ENCODE measurements at places on chromosomes 2 and 18.

DNA sequence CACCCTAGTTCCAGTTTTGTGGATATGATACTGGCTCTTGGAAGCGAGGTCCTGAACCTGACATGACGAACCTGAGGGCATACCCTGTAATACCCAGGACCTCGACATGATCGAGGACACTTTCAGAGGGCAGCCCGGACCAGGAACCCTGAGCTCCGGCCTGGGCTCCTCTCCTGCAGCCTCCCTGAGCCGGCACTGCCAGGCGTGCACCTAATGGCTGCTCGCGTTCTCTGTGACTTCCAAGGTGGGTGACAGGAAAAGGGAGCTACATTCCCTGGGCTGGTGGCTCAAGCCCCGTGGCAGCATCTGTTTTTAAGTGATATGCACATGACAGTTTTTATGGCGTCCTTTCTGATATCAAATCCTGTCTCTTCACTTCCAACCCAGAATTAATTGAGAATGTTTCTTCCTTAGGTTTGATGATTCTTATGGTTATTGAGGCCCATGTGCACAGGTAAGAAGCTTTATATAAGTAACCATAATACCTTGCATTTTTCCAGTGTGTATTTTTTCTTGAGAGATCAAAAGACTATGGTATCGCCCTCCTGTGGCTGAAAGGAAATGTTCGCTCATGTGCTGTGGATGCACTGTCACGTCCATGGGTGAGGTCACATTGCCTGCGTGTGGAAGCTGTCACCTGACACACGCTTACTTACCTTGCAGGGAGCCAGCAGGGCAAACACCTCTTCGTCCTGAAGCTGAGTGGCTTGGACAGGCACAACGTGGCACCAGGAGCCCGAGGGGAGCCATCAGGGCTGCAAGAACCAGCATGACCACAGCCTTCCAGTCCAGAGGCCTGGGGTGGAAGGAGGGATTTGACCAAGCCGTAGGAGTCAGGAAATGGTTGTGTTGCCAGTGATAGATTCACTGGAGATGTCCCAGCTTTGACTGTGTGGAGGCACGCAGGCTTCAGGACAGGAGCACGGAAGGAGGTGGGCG lies 367.4 kb upstream of the MYT1L start:
- DNase-seq = peak; percentile 22

DNA sequence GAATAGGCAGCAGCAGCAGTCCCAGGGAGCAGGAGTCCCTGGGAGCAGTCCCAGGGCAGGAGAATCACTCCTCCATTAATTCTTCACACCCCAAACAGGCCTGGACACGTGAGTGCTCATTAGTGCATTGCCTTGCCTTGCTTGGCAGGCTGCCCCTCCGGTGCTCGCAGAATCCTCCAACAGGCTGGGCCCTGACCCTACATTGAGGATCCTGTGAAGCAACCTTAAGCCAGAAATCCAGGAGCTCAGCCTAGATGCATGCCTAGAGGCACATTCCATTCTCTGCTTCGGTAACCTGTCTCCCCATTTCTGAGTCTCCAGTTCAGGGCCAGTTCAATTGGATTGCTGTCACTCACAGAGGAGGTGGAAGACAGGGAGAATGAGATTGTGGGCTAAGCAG lies 97.4 kb upstream of the LRATD1 start:
- no peak for DNase-seq

GRCh38 chr2:67642046-67642382 lies 244.9 kb downstream of the ETAA1 start:
- no peak for DNase-seq

- no peak for DNase-seq
Measured at GRCh38 chr2:71557321-71557720, 104.0 kb downstream of the DYSF start.

- DNase-seq = peak; percentile 25
Measured at GRCh38 chr18:28078849-28079248, 98.1 kb downstream of the CDH2 start.

DNA sequence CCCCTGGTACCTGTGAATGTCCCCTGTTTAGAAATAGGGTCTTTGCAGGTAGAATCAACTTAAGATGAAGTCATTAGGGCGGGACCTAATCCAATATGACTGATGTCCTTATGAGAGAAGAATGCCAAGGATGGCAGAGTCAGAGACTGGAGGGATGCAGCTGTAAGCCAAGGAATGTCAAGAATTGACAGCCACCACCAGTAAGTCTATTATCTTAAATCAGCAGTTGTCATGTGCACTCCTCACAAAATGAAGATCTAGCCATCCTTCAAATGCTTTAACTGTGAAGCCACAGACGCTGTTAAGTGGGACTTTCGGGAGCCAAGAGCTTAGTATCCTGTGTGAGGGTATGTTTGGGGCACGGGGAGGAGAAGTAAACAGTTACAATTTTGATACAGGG lies 83.2 kb downstream of the ITGA4 start:
- no peak for DNase-seq

DNA sequence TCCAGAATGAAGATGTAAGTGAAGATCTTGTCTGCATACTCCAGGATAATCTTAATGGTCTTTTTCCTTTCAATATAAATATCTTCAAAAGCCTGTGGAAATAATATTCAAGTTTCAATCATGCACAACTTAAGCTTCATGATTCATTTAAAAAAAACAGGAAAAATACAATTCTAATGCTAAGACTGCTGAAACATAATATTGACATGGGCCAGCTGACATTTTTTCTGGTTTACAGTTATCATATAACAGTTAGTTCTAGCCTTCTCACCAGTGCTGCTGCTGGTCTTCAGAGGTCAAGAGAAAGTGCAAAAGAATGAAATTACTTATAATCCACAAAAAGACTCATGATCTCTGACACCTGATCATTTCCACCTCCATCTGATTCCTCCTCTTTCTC lies 110.4 kb upstream of the SCN1A start:
- no peak for DNase-seq

GRCh38 chr2:73907840-73908452 lies 15.1 kb downstream of the ACTG2 start:
- DNase-seq = no peak

- no peak for DNase-seq
Measured at GRCh38 chr2:86073225-86073624, 32.5 kb downstream of the POLR1A start.

DNA sequence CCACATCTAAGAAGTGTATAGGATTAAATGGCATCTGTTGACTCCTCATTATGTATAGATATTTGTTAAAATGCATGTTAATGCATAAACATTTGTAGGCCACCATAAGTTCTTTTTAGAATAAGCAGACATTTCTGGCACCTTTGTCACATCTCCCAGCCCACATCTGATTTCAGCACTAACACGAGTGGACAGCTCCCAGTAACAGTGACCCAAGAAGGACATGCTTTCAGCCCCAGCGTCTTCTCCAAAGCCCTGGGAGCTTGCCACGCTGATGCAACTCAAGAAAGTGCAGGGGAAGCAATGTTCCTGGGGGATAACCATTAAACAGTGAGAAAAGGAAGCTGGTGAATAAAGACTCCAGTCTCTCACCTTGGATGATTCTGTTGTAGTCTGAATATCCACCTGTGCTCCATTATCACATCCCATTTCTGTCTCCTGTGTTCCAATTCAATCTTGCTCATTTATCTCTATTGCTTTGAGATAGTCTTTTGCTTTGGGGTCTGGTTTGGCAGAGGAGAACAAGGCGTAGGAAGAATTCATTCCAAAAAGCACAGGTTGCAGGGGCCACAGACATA lies 182.6 kb upstream of the THSD7B start:
- peak; percentile 14 for DNase-seq

DNA sequence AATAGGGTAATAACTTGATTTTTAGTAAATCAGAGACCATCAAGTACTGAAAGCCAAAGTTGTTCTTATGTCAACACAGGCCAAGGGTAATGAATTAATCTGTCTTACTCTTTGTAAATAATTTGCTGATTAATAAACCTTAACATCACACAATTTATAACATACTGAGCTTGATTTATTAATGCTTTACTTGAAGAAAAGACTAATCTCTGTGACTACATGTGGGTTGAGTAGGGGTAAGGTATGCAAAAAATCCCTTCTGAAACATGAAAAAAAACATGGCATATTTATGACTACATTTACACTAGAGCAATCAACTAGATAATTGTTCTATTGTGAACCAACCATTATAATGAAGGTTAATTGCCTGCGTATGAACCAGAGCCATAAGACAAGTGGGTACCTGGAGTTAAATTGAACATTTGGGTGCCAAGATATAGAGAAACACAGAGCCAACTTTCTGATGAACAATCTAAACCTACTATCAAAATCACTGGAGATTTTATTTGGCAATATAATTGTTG lies 67.7 kb upstream of the GRB14 start:
- DNase-seq = peak; percentile 22

DNA sequence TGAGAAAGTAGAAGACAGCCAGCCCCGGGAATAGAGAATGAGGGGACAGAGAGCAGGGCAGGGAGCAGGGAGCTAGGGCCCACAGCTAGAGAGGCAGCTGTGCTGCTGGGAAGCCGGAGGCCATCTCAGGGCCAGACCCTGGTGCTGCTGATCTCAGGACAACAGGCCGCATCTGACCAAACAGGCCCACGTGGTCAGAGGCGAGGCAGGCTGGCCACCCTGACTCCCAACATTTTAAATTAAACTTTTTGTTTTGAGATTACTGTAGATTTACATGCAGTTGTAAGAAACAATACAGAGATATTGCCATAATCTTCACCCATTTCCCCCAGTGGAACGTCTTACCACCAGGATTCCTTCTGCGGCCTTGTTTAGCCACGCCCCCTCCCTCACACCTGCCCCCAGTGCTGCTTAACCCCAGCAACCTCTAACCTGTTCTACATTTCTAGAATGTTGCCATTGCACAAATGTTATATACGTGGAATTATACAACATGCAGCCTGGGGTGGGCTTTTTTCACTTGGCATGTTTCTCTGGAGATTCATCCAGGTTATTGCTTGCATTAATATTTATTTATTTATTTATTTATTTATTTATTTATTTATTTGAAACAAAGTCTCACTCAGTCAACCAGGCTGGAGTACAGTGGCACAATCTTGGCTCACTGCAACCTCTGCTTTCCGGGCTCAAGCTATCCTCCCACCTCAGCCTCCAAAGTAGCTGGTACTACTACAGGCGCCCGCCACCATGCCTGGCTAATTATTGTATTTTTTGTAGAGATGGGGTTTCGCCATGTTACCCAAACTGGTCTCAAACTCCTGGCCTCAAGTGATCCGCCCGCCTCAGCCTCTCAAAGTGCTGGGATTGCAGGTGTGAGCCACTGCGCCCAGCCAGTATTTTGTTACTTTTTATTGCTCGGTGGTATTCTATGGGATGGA lies 48.6 kb upstream of the GPR17 start:
- DNase-seq = no peak

DNA sequence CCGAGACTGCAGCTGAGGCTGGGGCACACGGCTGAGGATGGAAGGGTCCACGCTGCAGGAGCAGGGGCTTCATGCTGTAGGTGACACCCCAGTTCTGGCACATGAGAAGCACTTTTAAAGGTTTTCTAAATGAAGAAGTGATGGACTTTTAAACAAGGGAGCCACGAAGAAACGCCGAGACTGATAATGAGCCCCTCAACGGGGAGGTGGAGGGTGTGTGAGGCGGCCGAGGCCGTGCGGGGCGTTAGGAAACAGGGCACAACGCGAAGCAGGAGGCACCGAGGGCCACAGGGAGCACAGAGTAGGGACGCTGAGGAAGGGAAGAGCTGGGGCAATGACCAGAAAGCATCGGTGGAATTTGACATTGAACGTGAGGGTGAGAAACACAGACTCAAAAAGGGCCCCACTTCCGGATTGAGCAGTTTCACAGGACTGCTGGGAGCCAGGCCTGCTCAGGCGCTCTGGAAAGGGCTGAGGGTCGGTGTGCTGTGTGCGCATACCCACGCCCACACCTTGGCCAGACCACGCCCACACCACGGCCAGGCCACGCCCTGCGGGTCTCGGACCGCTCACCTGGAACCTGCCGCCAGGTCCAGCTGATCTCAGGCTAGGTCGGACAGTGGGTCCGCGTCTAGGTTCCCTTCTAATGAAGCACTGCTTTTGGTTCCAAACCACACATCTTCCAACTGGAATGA lies 115.7 kb downstream of the GYPC start:
- no peak for DNase-seq

DNA sequence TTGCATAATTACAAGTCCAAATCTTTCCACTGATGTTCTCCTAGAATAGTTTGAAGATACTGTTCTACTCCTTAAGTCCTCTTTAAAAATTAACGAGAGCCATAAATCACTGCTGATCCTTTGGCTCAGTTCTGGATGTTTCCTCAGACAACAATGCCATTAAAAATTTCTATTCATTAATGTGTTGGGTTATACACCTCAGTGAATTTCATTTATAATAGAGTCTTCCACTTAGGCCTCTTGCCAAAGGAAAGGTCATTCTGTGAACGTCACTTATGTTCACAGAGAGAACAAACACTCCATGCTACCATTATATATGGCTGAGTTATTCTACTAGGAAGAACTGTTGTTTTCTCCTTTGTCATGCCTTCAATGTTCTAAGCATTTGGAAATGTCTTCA lies 1472.3 kb upstream of the CELF4 start:
- DNase-seq = peak; percentile 63

DNA sequence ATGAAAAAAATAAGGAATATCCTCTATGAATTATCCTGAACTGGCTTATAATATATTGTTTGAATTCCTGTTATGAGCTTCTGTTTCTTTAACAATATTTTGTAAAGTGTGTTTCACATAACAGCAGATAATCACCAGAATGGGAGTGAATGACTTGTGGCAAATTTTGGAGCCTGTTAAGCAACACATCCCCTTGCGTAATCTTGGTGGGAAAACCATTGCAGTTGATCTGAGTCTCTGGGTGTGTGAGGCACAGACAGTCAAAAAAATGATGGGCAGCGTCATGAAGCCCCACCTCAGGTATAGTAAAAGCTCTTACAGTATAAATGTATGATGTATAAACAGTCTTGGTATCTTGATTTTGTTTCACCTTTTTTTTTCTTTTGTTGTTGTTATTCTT lies 5.9 kb downstream of the GEN1 start:
- DNase-seq = no peak

DNA sequence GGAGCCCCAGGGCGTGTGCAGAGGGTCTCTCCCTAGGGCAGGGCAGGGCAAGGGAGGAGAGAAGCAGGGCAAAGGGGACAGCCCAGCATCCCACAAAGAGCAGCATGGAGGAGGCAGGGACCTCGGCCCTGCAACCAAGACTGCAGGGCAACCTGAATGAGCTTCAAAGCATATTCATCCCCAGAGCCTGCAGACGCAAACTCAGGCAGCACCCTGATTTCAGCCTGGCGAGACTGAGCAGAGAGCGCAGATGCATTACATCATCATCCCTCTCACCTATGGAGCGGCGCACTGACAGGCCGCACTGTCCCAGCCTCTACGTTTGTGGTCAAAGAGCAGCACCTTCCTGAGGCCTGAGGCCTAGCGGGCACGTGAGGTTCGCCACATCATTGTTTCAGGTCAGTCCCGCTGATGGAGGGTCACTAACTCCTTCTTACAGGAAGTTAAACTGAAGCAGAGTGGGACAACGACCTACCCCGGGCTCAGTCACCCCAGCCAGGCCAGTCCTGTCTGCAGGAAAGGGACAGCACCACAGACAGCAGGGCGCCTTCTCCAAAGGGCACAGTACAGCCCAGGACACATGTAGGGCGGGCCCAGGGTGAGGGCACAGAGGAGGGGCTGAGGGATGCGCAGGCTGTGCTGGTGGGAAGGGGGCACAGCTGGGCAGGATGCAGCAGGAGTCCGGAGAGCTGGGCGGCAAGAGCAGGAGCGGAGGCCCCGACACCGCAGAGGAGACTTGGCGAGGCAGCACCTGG lies 67.2 kb upstream of the RAB6C start:
- no peak for DNase-seq

All from Caki2 (cell line).